ENCODE measurements at places on chromosomes 6 and 20.

DNA sequence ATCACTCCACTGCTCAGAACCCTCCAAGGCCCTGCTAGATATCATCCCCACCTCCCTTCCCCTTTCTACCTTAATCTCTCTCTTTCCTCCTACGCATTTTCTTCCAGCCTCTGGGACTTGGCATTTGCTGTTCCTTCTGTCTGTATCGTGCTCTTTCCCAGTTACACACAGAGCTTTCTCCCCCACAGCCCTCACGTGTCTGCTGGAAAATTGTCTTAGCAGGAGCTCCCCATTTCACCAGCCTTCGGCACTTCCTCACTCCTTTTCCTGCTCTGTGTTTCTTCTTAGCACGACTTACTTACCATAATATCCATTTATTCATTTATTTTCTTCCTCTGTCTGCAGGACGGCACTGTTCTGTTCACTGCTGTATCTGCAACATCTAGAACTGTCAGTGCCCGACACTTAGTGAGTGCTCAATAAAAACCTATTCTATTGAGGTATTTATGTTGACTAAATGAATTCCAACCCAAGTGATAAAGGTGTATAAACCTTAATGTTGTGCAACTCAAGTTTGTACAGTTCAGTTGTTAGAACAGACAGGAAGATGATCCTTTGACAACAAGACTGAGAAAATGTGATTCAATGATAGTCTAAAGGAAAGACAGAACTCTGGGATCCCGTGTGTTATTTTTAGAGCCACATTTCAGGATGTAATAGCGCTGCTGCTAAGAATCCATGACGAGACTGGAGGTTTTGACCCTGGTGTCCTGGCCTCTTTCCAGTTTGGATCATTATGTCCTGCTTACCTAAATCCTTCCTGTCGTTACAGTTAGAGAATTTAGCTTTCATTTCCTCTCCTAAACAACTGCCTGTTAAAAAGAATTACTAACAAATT, 170.1 kb upstream of the LAMP5 start:
- peak; percentile 60 for DNase-seq

GRCh38 chr6:120965814-120966213, 368.5 kb downstream of the TBC1D32 start:
- peak; percentile 1 for DNase-seq

- DNase-seq = peak; percentile 44
These were observed 54.6 kb downstream of the FYN start for GRCh38 chr6:111818539-111819226.

- no peak for DNase-seq
These were observed 49.4 kb upstream of the ARMC2 start for GRCh38 chr6:108798670-108799353.

GRCh38 chr6:95879856-95880255, 135.9 kb upstream of the FUT9 start:
- DNase-seq = no peak

GRCh38 chr20:49694450-49695071, 19.1 kb downstream of the B4GALT5 start:
- DNase-seq = no peak

- DNase-seq = no peak
These were observed 901 bp downstream of the KCNK15 start for GRCh38 chr20:44746367-44747165.

DNA sequence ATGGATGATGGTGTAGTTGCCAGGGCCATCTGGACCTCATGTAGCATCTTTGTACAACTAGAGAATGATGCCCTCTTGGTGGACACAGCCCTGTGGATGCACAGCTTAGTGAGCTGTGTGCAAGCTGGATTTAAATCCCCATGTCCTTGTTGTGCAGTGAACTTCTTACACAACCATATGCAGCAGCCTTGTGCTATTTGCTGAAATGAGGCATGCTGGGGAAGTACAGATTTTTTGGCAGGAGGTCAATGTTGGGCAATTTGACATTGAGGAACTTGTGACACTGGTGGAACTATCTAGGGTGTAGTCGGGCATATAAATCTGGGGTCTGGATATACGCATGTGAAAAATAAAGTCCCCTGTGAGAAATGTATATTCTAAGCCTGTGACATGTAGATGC, 5.8 kb upstream of the CDC5L start:
- no peak for DNase-seq

DNA sequence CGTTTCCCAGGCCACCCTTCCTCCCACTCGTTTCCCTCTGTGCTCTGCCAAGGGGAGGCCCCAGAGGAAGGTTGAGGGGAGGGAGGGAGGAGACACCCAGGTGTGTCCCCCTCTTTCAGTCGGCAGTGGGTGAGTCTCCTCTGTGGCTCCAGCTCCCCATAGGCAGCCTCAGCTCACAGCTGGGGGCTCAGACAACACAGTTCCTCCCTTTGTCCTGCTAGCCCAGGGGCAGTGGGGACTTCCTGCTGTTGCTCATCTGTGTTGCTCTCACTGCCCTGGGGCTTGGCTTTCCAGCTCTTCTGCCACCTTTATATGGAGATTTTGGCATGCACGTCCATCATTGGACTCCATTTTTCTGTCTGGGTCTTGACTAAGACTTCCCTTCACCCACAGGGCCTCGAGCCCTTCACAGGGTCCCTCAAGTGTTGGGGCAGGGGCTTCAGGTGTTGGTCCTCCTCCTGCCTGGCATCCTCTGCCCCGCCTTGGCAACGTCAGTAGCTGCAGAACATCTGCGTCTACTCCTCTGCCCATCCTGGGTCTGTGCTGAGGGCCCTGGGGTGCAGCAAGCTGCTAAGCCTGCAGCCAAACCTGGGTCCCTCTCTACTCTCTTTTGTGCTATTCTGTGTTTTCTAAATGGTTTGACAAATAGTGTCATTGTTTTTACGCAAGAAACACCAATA, 190.6 kb upstream of the PMEPA1 start:
- DNase-seq = no peak

- peak; percentile 33 for DNase-seq
These were observed 245.0 kb downstream of the RFPL4B start for GRCh38 chr6:112592159-112592558.

GRCh38 chr6:90997076-90997475, 410.2 kb upstream of the MAP3K7 start:
- no peak for DNase-seq

DNA sequence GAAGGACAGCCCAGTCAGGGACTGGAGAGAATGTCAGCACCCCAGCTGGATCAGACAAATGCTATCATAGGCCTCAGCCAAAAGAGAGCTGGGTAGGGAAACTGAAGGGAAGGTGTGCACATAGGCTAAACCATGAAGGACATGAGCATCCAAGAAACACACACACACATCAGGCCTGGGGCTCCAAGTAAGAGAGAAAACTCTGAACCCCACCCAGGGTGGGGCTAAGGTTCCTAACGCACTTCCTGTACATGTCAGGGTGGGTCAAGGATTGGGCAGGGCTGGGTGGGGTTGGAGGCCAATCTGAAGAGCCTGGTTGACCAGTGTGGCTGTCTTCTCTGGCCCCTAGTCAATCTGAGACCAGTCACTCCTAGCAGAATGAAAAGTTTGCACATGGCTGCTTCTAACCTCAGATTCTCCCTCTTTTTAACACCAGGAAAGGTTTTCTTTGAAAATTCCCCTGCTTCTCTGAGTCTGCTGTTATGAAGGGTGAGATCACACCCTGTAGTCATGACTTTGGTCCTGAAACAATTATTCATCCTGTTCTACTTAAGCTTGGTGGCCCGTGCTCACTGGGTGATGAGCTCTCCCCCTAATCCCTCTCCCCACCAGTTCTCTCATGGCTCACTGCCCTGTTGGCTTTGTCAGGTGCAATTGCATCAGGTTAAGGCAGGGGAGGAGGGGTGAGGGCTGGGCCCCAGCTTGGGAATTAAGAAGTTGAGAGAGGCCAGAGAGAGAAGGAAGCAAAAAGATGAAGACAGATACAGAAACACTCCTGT, 88.4 kb downstream of the MAFB start:
- DNase-seq = no peak

GRCh38 chr6:85494547-85495536, 45.0 kb downstream of the NT5E start:
- no peak for DNase-seq

DNA sequence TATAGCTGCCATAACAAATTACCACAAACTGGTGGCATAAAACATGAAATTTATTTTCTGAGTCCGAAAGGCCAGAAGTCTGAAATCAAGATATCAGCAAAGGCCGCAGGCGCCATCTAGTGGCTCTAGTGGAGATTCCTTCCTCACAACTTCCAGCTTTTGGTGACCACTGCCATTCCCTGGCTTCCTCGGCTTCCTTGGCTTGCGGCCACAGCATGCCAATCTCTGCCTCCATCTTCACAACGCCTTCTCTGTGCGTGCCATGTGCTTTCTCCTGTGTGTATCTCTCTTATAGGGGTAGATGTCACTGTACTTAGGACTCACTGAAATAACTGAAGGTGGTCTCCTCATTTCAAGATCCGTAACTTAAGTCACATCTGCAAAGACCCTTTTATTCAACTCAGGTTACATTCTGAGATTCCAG, 5.4 kb upstream of the PLAGL1 start:
- DNase-seq = peak; percentile 82

DNA sequence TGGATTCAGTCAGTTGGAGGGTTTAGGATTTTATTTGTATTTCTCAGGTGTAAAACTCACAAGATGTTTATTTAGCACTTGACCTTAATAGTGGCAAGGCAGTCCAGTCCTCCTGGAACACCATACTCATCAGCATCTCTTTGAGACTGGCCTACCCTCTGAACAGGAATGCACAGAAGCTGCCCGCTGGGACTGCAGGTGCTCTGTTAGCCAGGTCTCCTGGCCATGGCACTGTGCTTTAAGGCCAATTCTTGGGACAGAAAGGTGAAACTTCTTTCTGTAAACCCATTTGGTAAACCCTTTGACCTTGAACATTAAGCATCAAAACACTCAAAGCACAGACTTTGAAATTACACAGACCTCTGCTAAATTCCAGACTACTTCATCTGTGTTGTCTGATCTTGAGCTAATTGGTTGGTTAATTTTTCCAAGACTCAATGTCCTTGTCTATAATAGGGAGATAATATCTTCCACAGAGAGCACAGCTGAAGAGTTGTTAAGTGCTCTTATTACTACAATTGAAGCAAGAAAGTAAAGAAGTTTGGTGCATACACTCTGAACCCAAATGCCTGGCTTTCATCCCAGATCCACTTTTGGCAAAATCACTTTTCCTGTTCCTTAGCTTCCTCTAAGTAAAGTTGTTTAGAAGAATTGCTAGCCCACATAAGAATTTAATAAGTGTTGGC, 54.9 kb upstream of the NT5E start:
- no peak for DNase-seq

GRCh38 chr6:119209452-119210205, 131.2 kb upstream of the FAM184A start:
- no peak for DNase-seq

DNA sequence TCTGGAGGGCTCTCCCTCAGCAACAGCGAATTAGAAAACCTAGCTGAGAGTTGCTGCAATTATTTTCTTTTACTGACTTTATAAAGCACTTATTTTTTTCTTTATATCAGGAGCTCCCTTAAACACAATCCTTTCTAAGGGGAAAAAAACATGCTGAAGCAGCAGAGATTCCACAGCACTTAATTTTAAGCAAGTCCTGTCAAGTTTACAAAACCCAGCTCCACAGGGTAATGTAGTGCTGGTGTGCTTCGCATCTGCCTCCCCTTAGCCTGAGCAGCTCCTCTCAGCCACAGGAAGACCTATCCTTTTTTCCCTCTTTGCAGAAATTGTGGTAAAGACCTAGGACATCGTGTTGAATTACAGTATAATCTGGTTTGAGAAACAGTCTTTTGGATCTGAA, 208.1 kb upstream of the SYNDIG1 start:
- no peak for DNase-seq

- no peak for DNase-seq
These were observed 135.9 kb downstream of the RNASET2 start for GRCh38 chr6:166820483-166820882.

GRCh38 chr20:12949429-12949980, 59.3 kb upstream of the SPTLC3 start:
- DNase-seq = no peak

DNA sequence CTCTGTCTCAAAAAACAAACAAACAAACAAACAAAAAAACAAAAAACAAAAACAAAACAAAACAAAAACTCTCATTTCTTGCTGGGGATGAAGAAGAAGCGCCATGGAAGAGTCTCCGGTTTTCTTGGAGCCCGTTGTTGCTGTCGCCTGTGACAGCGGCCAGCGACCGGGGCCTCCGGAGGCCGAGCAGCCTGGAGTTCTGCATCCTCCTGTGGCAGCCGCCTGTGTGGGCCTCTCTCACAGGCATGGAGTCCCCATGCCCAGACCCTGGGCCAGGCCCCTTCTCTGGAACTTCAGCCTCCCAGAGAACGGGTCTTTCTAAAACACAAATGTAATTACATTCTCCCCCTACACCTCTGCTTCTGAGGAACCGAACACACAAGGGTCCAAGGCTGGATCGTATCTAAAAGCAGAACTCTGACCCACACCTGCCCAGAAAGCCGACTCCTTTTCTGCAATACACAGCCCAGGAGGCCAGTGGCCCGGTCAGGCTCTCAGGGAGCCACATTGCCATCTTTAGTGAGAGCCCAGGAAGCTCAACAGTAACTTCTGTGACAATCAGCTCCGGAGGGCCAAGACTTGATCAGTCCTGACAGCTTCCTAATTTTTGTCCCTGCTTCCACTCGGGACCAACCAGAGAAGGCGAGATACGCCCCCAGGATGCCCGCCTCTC, 18.5 kb downstream of the DACT2 start:
- DNase-seq = no peak

- no peak for DNase-seq
These were observed 1.9 kb downstream of the KCNQ5 start for GRCh38 chr6:72623808-72624207.

- peak; percentile 69 for DNase-seq
These were observed 49.7 kb downstream of the BCAS4 start for GRCh38 chr20:50844430-50845100.

- DNase-seq = no peak
These were observed 11.1 kb downstream of the TMEM200A start for GRCh38 chr6:130376936-130377335.

DNA sequence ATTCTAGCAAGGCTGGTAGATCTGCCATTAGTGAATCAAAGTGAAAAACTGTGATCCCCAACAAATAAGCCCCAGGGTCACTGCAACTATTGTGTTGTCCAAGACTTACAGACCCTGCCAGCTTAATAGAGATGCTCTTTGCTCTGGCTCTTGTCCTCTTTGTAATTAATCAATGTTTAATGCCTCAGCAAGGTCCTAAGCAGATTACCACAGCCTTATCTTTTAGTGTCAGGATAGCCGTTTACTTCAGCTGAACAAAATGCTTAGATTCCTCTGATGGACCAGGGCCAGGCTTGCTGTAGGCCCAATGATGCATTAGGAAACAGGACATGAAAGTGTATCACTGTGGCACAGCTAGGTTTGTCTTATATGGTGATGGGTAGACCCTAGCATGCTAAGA, 353.3 kb downstream of the HACE1 start:
- DNase-seq = no peak

DNA sequence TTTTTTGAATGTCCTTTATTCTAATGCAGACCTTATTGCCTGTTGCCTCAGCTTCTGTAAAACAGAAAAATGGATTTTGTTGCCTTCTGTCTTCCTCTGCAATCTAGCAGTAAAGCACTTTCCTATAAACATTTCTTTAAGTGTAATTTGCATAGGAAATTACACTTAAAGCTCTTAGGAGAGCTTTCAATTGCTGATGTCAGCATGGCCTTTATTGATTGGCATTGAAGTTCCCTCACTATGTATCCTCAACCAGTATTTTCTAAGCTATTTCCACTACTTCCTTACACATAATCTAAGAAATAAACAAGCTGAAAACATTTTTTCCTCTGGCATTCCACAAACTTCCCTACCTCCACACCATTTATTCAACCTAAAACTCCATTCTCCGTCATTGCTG, 22.3 kb downstream of the ADGRG6 start:
- DNase-seq = no peak

- DNase-seq = peak; percentile 79
These were observed 621.0 kb upstream of the NRSN1 start for GRCh38 chr6:23505026-23505425.
